ENCODE measurements at places on chromosomes 3 and 15.

- DNase-seq = no peak
Observed at GRCh38 chr15:50181201-50181968, 611 bp upstream of the SLC27A2 start.

- no peak for DNase-seq
Observed at GRCh38 chr3:194688200-194688740, 2.6 kb downstream of the FAM43A start.

DNA sequence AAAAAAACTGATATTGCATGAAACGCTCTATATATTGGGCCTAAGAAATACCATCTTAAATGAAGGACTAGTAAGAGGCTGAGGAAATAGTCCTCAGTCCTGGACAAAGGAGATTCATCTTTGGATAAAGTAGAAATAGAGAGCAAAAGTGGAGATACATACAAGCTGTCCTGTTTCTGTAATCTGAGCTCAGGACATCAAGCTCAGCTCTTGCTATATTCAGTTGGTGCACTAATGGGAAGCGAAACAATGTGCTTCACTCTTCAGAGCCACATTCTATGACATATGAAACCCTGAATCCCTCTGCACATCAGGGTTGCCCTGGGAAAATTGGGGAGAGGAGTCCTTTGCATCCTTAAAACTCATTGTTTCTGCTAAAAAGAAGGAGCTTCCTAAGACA lies 290.7 kb downstream of the VPS13C start:
- DNase-seq = no peak

DNA sequence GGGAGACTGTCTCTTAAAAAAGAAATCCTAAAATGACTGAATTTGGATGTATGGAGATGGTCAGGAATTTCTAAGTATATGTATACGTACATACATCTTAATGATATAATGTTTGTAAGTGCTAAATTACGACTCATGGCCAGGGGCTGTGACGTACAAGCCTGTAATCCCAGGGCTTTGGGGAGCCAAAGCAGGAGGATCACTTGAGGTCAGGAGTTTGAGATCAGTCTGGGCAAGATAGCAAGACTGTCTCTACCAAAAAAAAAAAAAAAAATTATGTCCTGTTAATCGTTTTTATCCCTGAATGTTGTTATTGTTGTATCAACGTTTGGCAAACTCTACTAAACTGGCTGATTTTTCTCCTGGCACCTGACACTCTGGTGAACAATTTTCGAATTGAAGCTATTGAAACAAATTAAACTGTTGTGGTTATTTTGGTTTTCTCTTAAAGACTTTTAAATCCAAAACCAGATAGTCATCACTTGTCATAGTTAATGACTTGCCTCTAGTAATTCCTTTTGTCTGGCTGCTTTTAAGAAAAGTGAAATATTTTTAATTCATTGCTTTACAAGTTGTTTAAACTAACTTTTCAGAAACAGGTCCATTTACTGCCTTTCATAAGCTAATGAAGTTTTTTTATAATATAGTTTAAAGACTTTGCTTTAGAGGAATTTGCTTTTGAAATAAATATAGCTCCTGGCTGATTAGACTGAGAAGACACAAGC lies 7.0 kb downstream of the MORF4L1 start:
- DNase-seq = no peak

DNA sequence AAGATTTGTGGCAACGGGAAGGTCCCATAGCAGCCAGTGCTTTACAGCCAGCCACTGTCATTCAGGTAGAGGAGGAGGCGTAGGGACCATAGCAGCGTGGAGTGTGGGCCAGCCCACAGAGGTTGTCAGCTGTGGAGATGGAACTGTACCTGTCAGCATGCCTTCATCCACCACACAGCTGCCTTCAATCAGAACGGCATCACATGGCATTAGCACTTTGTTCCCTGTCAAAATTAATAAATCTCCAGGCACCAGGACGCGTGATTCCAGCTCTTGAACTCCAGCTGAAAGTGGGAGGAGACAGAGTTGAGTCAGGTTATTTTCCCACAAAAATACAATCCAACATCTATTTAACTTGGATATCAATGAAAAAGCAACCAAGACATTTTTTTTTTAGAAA lies 84.0 kb downstream of the ATP13A4 start:
- no peak for DNase-seq

GRCh38 chr15:96326328-96327154 lies 4.0 kb upstream of the NR2F2 start:
- DNase-seq = peak; percentile 69

DNA sequence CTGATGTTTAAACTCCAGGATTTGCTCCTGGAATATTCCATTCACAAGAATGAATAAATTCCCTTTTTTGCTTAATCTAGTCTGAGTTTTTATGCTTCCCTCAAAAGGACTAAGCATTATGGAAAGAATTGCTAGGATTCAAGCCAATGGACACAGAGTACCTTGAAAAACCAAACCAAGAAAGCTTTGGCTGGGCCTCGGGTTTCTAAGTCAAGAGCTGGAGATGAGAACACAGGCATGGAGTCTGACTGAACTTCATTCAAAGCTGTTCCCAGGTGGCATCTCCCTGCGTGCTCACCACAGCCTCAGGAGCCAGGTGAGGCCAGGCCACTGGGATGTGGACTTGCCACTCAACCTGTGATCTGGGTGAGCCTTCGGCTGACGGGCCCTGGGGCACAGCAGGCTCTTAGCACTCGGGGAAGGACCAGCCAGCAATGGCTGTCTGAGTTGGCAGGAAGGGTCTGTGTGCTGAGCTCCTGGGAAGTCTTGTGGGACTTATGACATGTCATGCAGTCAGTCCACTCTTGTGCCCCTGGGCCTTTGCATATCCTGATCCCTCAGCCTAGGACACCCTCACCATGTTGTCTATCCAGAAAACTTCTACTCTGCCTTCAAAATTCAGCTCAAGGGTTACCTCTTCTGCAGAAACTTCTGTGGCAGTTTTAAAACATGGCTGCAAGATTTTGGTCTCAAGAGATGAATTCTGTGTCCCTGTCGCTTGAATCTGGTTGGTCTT lies 21.8 kb downstream of the CRABP1 start:
- DNase-seq = no peak

DNA sequence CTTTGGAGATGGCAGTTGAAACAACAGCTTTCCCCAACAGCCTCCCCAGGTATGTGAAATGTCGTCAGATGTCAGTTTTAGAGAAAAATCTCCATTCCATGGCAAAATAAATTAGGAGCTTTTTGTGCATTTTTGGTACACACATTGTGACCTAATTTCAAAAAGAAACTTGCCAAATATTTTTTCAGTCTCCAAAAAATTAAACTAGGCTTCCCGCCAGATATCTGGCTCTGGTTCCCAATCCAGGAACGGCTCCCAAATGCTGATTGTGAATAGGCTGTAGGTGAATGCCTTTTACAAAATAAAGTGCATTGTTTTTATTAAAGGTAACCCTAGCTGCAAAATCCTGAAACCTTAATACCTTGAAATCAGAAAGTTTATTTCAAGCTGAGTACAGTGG lies 10.9 kb downstream of the KCNAB1 start:
- no peak for DNase-seq

GRCh38 chr15:47363653-47364052 lies 353.7 kb upstream of the SEMA6D start:
- DNase-seq = no peak

DNA sequence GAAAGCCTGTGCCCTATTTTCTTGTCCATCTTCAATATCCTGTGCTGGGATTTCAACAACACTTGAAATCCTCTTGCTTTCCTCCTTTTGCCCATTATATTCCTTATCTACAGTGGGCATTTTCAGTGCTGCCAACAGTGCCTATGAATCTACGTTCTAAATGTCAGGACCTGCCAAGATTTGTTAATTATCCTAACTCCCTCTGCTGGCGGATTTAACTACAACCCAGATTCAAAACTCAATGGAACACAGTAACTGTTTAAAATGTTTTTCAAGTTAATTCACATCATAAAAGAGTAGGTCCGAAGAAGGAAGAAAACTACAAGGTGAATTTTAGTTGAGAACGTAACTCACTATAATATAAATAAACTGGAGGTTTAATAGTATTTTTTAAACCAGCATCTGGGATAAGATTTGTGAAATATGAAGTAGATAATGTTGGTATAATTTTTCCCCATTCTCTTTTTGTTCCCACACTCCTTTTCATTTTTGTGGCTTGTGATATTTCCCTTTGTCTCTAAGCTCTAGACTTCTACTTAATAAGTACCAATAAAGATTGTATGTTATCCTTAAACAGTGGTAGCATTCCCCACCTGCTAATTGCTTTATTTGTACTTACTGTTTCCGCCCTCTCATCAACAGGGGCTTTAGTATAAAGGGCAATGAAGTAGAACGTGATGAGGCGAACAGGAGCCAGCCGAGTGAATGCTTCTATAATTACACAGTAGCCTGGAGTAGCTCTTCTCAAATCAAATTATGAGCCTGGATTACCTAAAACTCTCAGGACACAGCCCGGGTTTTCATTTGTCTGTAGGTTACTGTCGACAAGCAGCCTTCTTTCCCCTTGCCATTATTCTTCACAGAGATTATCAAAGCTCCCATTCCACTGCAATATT lies 302.5 kb upstream of the ATP11B start:
- DNase-seq = no peak

DNA sequence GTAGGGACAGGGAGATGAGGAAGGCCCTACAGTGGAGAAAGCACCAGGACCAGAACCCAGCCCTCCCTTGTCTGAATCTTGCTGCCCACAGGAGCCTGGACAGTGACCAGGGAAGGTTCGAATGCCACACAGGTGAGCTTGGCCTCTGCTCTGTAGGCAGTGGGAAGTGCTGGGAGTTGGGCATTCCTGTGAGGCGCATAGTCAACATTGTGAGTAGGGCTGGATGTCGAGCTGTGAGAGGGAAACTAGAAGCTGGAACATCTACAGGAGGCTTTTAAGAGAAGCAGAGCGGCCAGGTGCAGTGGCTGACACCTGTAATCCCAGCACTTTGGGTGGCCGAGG lies 20.3 kb upstream of the ALAS1 start:
- no peak for DNase-seq

- no peak for DNase-seq
Observed at GRCh38 chr3:115651087-115651486, 27.8 kb downstream of the GAP43 start.

DNA sequence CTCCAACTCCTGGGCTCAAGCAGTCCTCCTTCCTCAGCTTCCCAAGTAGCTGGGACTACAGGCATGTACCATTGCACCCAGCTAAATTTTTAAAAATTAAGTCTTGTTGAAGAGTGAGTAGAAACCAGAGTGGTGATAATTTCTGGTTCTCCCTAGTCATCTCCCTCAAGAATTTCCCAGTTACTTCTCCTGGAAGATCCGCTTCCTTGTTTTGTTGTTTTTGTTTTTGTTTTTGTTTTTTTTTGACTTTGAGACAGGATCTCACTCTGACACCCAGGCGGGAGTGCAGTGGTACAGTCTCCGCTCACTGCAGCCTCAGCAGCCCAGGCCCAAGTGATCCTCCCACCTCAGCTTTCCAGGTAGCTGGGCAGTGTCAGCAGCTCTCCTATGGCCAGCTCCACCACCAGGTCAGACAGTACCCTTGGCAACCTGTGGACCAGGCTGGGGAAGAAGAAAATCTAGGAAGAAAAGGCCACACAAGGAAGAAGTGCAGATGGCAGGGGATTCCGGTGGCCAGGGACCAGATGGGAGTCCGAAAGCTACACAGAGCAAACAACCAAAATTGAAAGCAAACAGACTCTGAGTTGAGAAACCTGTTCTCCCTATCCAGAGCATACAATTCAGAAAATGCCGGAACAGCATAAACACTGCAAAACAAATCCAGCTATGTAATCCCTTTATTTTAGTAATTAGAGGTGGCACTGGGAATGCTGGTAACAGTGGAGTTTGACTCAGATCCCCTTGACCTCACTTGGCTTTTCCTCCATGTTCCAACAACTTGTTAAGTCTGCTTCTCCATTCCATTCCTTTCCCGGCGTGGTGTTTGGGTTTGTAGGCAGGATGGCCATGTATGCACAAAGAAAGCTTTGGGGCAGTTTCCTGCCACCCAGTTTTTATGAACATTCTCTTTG lies 266.6 kb upstream of the CTDSPL start:
- no peak for DNase-seq

- DNase-seq = no peak
Observed at GRCh38 chr3:134028486-134029255, 1.1 kb downstream of the SLCO2A1 start.

DNA sequence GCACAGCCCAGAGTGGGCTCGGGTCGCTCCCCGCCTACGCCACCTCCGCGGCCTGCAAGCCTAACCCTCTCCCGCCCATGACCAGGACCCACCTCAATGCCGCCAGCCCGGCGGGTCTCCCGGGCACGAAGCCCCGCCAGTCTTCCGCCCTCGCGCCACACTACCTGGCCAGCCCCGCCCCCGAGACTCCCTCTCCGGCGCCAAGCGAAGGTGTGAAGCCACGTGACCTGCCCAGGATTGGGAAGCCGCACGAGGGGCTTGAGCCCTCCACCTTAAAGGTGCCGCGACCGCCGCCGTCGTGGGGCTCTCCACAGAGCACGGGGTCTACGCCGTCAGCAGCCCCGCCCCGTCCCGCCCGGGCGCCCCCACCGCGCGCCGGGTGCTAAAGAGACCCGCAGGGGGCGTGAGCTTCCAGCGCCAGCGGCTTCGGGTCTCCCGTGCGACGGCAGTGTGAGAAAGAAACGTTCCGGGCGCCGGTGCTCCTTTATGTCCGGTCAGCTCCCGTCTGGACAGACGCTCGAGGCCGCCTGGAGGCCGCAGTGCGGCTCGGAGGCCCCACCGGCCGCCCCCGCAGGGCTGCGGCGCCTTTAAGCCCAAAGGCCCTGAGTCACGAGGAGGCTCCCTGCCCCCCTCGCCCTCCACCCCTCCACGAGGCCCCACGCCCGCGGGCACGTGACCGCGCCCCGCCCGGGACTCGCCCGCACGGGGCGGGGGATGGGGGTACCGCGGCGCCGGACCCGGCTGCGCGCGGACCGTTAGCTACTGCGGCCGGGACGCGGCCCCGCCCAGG lies at the start of gene CPEB1:
Gene CPEB1 (minus strand): TSS at position 319 of the 790 bp plus-strand sequence. CDS start 18,904 bp downstream, outside the sequence.
- peak; percentile 96 for DNase-seq

DNA sequence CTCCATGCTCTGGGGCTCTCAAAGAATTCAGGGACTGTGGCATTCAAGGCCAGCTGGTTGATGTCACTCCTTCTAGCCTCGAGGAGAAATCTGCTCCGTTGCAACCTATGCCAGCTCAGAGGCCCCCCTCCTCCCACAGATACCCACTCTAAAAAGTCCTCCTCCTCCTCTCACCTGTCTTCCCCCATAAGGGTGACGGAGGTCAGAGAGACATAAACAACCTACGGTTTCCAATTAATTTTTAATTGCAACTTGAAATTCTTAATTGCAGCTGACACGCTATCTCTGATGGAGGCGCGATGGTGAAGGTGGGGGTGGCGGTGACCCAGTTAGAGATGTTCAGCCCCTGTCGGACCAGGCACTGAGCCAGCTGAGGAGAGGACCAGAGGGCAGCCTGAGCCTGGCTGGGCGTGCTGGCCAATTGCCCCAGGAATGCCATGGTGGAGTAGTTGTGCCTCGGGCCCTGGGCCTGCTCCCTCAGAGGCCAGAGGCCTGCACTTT lies 43.2 kb upstream of the INSYN1 start:
- DNase-seq = no peak

Measured in posterior cingulate gyrus (tissue), 11 donors.